ENCODE measurements at places on chromosomes 7 and 10.

GRCh38 chr7:6127110-6127490 is 95.9 kb downstream of the ANKRD61 start:
- DNase-seq, result no peak

- DNase-seq, result no peak
Measured at GRCh38 chr10:52682766-52683165, 89.8 kb downstream of the MBL2 start.

- no peak for DNase-seq
Measured at GRCh38 chr7:100670074-100670473, 3.5 kb upstream of the GNB2 start.

- no peak for DNase-seq
Measured at GRCh38 chr7:33841705-33842129, 63.6 kb upstream of the BMPER start.

DNA sequence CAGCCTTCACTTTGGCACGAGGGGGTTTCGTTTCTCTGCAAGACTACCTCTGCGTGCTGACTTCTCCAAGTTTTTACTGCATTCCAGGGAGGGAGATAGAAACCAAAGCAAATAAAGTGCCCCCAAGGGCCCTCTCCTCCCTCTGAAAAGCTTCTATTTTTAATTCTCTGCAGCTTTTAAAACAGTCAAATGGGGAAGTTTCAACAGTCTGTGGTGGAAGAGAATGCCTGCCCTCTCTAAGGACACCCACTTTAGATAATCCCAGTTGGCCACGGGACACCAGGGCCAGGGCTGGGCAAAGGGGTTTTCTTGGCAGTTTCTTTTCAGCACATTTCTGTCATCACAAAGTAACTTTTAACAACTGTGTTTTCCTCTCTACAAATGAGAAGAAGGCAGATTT is 386.7 kb upstream of the NPVF start:
- DNase-seq, result no peak

GRCh38 chr10:43594944-43595589 is 11.2 kb upstream of the ZNF485 start:
- DNase-seq, result no peak

DNA sequence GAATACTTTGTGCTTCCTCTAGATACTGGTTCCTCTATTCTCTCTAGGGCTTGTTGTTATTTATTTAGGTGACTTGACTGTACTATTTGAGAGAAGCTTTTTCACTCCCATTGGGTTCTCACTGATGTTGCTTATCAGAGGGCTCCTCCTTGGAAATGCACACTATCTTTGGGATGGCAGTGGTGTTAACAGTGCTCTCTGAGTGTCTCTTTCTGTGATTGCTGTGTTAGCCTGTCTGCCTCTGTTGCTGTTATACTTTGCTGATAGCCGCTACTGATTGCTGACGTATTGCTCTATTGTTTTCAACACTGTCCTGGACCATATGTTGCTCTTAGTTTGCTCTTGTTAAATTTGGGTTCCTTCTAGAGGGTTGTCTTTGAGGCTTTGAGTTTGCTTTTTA is 34.7 kb downstream of the ZNF33A start:
- no peak for DNase-seq

DNA sequence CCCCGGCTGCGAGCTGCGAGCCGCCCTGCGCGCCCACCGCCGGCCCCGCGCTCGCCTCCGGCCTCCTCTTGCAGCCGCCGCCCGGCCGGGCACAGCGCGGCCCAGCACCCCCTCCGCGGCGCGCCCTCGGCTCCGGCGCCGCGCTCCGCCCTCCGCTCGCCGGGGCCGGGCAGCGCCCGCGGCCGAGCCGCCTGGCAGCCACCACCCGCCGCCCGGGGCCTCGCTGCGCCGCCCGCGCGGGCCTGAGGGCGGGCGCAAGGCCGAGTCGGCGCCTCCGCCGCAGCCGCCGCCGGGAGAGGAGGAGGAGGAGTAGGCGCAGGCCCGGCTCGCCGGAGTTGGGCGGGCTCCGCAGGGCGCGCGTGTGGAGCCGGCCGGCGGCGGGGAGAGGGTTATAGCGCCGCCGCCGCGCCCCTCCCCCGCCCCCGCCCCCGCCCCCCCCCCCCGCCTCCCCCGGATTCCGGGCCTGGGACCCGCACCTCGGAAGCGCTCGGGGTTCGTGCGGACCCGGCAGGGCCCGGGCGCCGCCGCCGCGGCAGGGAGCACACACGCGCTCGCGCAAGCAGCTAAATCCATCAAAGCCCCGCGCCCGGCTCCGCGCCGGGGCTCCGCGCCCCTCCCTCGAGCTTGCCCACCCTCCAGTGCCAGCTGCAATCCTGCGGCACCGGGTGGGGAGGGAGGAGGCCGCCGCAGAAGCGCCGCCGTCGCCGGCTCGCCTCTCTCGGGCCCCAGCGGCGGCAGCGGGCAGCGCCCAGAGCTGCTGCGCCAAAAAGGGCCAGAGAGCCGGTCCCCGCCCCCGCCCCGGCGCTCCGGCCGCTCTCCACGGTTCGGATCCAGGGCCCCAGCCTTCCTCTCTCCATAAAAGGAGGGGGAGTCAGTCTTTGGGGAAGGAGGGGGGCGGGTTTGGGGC is at the start of gene PDGFA:
TSS of gene PDGFA (minus strand) at position 363 of the 907 bp plus-strand sequence. CDS start 845 bp downstream, outside the sequence.
- DNase-seq, result no peak

- DNase-seq, result no peak
Measured at GRCh38 chr10:46094931-46095750, 49.1 kb upstream of the MSMB start.

DNA sequence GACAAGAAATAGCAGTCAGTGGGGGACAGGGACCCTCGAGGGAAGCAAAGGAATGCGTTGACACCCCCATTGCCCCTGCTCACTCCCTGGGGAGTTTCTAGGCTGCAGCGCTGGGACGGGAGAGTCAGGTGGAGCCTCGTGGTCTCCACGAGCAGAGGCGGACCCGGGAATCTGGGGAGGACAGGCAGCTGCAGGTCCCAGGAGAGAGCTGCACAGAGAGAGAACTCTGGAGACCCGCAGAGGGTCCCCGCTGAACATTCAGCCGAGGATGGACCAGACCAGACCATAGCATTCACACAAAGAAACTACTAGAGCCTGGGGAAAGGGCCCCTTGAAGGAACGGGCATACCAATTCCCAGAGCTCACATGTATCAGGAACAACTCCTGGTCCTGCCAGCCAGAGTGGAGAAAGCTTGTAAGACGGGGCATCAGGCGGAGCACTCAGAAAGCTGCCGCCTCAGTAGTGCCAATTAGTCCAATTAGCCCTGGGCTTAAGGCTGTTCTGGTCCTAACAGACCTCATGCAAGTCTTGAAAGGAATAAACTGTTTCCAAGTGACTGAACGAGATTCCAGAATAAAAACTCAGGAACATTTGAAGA is 966.7 kb upstream of the ZNF722 start:
- no peak for DNase-seq

DNA sequence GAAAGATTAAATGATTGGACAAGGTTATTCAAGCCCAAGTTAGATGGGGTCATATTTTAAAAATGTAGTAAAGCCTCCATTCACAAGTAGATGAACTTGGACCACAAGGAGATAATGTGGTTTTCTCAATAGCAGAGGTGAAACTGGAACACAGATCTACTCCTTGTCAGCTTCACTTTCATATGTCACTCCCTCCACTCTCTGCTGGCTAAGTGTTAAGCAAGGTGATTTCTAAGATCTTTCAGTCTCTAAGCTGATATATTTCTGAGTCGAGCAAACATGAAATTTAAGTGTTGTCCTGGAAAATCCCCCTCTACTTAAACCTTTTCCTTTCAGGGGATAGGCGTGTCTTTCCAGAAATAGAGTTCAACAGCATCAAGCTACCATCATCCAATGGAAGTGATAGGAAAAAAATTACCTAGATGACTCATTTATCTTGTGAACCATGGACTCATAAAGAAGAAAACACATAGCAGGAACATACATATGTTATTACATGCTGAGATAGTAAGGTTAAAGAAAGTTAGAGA is 275.0 kb downstream of the PTEN start:
- DNase-seq, result no peak

- no peak for DNase-seq
Measured at GRCh38 chr10:106789623-106790022, 374.9 kb downstream of the SORCS1 start.

DNA sequence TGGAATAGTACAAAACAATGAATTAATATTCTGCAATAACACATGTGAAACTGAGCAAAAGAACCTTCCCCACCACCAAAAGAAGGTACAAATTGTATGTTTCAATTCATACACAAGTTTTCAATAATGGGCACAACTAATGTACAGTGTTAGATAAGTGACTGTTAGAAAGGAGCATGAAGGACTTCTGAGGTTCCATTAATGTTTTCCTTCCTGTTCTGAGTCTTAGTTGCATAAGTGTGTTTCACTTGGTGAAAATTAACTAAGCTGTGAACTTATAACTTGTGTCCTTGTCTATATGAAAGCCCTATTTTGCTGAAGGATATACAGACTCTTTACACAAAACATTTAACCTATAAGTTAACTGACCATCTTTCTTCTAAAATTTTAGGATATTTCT is 8.2 kb downstream of the GSAP start:
- no peak for DNase-seq

DNA sequence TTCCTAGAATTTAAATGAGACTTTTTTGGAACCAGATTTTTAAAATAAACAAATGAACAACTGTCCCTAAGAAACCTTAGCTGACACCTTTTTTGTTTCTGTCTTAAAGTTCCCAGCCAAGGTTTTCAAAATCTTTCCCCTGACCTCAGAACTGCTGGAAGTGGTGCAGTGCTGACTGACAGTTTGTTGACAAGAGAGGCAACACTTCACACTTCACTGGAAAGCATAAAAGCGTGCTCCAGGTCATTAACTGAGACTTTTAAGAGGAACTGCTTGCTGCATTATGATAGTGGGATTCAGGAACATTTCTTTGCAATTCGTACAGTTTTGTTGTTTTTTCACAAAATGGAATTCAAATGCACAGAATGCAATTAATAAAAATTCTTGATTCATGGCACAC is 36.2 kb downstream of the SYPL1 start:
- DNase-seq, result no peak

GRCh38 chr10:46236546-46236887 is 50.3 kb upstream of the ANTXRL start:
- DNase-seq, result no peak

DNA sequence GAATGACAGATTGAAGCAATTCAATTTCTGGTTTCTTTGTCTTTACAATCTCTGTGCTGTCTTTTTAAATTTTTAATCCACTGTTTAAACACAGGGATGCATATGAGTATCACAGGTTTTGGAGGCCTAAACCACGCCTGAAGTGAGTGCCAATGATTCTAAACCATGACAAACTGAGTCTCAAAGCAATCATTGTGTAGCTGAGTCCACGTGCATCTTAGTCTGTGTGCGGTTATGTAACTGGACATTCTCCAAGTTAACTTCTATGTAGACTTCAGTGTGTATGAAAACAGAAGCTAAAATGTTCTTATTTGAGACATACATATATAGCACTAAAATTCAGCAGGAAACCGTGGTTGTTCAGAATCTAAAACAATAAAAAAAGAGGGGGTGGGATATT is 79.3 kb upstream of the ST8SIA6 start:
- DNase-seq, result no peak

DNA sequence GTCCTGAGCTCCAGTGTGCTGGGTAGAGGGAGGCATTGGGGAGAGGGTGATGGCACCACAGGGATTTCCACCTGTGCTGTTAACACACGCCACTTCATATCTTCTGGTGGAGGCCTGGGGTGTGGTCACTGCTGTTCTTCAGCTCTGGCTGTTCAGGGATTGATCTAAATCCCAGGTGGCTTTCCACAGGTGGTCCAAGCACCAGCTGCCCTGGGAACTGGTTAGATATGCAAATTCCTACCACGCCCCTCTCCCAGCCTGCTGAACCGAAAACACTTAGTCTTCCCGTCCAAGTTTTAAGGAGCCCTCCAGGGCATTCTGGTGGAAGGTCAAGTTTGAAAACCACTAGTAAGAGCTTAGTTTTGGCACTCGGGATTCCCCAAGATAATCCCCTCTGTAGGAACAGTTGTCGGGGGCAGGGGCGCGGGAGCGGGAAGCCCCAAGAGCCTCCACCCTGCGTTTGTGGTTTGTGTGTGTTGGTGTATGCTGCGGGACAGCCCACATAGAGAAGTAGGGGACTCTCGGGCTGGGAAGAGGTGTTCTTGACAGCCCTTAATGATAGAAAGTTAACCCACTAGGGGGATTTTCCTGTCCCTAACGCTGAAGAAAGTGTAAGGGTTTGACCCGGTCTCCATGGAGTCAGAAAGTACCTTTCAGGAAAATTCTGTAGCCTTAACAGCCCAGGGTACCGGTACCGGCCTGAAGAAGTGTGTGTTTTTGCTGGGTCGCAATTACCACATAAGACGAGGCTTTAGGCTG is 5.1 kb downstream of the DEPP1 start:
- DNase-seq, result no peak

GRCh38 chr7:106480161-106480579 is 180.8 kb downstream of the CCDC71L start:
- no peak for DNase-seq

DNA sequence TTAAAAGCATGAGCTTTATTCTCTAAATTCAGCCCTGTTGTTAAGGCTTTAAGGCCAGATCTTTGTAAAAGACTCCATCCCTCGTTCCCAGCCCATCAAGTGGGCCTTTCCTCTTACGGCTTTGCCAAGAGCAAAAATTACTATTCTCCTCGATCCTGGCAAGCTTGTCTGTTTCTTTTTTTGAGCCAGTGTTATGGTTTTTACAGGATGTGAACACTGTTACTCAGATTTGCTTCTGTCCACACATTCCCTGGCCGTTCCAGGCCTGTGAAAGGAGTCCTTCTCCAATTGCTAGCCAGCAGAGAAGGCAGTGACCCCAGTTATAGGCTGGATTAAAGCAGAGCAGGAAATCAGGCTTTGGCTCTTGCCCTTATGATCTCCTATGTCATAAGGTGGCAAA is 47.0 kb upstream of the EPC1 start:
- DNase-seq, result no peak

GRCh38 chr7:92848851-92849250 is 12.5 kb upstream of the CDK6 start:
- DNase-seq, result no peak

DNA sequence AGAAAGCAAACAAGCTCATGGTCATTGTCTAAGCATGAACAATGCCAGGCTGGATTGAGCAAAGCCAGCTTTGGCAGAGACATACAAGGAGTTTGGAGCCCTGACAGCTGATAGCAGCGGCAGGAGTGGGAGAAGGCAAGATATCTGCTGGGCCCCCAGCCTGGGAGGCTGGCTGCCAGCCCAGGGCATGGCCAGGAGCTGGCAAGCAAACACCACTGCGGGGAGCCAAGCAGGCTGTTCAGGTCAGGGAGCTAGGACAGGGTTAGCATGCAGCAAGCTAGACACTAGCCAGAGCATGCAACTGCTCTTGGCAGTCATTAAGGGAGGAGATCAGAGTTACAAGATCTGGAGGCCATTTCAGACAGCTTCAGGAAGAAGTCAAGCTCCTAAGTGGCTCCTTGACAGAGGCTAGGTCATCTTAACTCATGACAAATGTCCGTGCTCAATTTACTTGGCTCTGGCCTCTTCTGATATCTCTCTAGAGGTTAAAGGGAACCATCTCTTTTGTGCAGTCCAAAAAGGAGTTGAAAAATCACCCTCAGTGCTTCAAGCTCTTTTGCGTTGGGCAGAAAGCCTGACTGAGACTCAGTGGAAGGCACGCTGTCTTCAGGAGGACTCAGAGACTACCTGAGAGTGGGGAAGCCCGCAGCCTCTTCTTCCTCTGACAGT is 436.8 kb upstream of the C7orf33 start:
- no peak for DNase-seq

Data from naive thymus-derived CD8-positive, alpha-beta T cell (primary cell).